ENCODE measurements at places on chromosomes 4 and X.
A peak's percentile ranks its signal among the peaks of the same experiment; 100 is the strongest.

GRCh38 chrX:48802089-48802904 lies 430 bp downstream of the HDAC6 start:
- DNase-seq: peak; percentile 52

DNA sequence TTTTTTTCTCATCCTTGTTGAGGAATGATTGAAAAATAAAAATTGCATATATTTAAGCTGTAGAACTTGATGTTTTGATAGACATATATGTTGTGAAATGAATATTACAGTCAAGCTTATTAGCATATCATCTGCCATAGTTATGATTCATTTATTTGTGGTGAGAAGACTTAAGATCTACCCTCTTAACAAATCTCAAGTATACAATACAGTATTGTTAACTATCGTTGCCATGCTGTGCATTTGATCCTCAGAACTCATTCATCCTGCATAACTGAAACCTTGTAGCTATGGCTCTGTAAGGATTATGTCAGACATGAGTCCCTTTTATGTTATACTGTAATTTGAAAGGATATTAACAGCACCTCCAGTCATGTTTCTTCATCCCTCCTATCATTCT lies 2045.3 kb downstream of the ARAP2 start:
- no peak for DNase-seq

DNA sequence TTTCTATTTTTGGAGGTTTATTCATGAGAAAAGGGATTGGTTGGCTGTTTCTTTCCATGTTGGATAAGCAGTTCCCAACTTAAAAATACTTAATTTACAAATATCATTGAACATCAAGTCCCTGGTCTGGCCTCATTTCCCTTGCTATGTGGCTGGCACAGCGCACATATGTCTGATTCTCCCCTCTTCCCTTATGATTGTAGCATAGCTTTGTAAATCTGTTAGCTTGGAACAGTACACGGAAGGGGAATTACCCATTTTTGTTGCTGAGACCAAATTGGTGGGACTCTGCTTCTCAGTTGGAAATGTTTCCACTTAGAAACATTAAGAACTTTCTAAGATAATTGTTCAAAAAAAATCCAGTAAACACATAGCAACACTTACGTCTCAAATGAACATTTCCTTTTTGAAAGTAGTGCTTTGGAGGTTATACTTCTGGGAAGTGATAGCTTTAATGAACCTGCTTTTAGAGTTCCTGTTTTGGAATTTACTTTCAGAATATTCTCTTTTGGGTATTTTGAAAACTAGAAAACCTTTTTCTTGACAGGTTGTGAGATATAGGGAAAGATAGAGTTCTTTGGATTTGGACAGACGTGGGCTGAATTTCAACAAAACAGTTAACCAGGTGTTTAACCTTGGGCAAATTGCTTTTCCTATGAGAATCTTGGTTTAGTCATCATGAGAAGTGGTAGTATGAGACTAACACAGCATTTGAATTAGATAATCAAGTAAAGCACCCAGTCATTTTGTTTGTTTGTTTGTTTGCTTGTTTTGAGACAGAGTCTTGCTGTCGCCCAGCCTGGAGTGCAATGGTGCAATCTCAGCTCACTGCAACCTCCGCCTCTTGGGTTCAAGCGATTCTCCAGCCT lies 47.3 kb downstream of the STIM2 start:
- no peak for DNase-seq

DNA sequence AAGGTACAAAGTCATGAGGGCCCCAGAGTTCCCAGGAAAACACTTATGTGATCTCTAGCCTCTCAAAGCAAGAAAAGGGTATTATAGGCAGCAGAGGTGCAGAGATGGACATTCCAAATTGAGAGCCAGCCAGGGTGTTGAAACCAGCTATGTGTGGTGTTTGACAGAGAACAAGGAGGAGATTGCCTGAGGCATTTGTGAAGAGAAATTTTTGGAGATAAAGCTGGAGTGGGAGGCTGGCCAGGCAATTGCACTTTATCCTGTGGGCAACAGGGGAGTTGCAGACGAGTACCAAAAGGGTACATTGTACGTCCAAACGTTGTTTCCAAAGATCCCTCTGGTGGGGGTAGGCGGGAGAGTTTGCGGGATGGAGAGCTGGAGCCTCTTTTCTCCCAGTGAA lies 2.5 kb upstream of the GABRE start:
- no peak for DNase-seq

DNA sequence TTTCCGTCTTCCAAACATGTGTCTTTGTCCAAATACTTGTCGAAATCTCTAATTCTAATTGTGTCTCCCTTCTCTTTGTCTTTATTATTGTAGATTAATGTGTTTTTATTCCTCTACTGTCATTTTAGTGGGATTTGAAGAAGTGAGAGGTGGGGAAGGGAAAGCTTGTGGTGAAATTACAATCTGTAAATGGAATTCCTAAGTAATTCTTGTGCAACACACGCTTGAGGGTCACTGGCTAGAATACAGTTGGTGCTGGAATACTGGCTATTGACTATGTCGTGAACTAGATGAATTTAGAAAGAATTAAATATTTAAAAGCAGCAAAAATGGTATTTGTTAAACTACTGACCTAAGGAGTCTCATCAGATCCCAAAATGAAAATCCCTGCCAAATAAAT lies 10.7 kb upstream of the FNIP2 start:
- no peak for DNase-seq

- DNase-seq: no peak
These were observed 228.5 kb downstream of the SLC7A11 start for GRCh38 chr4:138013625-138014024.

- no peak for DNase-seq
These were observed 641.2 kb upstream of the CPEB2 start for GRCh38 chr4:14361084-14361483.

- DNase-seq: no peak
These were observed 1.8 kb downstream of the PGAM4 start for GRCh38 chrX:77967631-77968030.

GRCh38 chrX:128759745-128760144 lies 707.5 kb upstream of the ACTRT1 start:
- DNase-seq: no peak

GRCh38 chr4:176781739-176782100 lies 11.0 kb downstream of the VEGFC start:
- DNase-seq: no peak

GRCh38 chrX:77785486-77786364 lies at the start of gene ATRX:
Gene ATRX (minus strand): TSS chrX:77786216. CDS start chrX:77786001, 215 bp downstream.
- peak; percentile 78 for DNase-seq

DNA sequence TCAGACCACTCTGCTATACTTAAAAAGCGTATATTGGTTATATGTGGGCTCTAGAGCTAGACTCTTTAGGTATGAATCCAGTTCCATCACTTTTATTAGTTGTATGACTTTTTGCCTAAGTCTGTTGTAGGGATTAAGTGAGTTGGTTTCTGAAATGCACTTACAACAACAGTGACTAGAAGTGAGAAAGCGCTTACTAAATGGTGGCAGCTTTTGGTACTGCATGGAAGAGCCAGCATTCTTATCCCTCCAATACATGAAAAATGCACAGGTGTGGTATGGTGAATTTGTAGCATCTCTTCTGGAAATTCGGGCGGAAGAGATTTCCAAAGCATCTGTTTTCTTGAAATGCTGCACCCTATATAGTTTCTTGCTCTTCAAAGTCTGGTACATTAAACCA lies 117.1 kb downstream of the SPANXA1 start:
- DNase-seq: no peak

DNA sequence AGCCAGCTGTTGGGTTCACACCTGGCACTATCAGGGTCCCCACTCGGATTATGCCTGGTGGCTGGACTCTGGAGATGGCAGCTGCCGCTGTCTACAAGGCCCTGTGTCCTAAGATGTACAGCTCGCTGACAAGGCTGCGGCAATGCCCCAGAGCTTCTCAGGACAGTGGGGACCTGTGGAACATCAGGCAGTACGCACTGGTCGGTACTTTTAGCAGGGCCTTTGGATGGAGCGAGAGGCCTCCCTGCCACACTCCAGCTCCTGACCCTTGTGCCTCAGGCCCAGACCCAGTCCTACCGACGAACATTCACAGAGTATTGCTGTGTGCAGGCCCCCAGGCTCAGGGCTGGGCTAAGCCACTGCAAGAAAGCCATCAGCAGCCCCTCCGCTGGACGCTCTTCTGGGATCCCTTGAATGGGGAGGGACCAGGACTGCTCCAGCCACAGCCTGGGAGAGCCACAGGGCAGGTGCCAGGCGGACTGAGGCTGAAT lies 45.7 kb upstream of the HMX1 start:
- no peak for DNase-seq

GRCh38 chrX:150834695-150835094 lies 63.8 kb downstream of the CD99L2 start:
- DNase-seq: no peak

GRCh38 chrX:120517936-120518335 lies 42.8 kb downstream of the CUL4B start:
- DNase-seq: no peak

DNA sequence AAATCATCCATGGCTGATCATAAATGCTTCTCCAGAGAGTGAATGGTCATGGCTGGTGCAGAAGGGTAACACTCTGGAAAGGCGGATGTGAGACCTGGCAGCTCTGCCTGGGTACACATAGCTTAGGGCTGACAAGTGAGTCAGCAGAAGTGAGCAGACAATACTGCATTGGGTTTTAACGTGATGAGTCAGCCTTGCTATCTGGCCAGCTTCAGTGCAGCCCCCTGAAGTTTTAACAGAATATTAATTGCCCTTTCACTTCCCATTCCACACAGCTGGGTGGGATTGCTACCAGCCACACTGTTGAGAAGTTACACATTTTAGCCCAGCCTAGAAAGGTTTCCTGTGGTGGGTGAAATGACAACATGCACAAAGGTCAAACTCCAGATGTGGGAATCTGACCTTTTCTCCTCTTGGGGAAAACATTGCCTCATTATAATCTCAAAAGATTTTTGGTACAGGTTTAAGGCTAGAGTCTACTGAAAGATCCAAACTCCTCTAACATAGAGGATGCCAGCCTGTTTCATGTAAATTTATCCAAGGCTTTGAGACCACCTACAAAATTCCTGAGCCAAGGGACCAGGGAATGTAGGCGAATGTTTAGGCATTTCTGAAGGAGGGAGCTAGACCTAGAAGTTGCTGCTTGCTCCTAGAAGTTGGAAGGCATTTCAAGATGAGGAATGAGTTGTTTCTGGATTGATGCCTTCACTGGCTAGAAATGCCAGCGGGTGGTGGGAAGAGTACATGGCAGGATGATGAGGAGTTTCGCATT lies 230.3 kb upstream of the PGRMC2 start:
- DNase-seq: no peak

GRCh38 chr4:152064753-152065152 lies 303.9 kb upstream of the GATB start:
- no peak for DNase-seq

- DNase-seq: no peak
These were observed 903.7 kb upstream of the ADGRL3 start for GRCh38 chr4:60296386-60296785.

DNA sequence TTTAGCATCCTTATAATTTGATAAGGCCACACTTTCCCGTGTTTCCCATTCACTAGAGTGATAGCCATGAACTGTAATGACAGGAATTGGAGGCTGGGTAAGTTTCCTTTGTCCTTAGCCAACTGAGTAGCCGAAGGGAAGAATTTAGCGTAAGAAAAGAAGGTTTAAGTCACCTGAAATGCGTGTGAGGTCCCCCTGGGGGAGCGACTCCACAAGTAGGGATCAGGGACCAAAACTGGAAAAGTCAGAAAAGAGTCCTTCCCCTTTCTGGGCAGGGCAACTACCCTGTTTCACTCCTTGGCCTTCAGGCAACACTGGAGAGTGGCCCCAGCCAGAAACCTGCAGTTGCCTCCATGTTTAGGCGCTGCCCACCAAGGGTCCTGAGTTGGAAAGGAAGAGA lies 81.6 kb upstream of the MED14 start:
- DNase-seq: no peak

- peak; percentile 34 for DNase-seq
These were observed 16.0 kb upstream of the FGF16 start for GRCh38 chrX:77431227-77431626.

DNA sequence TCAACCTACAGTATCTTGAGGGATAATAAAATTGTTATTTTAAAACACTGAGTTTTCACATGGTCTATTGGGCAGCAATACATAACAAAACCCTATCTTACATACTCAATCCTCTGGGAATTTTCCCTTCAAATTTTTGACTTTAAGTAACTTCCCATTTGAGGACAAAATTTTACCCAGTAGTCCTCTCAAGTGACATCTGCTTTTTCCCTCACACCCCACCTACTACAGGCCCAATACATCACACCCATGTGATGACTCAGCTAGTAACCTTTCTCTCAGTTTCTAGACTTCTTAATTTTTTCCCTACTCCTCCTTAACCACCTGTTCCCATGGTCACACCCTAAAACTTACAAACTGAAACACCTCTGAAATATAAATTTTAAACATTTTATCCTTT lies 12.2 kb upstream of the RAP1GDS1 start:
- no peak for DNase-seq

- DNase-seq: no peak
These were observed 121.2 kb downstream of the PARM1 start for GRCh38 chr4:75054078-75054477.

DNA sequence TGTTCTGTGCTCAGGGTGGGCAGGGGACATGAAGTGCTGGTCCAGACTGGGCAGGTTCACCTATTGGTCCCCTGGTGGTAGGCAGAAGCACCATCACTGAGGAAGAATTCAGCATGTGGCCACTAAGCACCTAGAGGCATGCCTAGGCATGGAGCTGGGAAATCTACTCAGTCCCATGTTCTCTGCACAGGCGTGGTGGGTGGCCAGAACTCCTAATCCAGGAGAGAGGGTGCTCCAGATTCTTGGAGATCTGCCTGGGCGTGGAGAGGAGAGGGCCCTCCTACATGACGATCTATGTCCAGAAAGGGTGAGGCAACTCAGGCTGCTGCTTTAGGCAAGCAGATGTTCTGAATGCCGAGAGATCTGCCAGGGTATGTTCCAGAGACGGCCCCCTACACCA lies 44.6 kb upstream of the MAGEC2 start:
- no peak for DNase-seq

- DNase-seq: no peak
These were observed 44.9 kb upstream of the TXK start for GRCh38 chr4:48178931-48179330.
